ENCODE measurements at places on chromosomes 6 and 20.

- DNase-seq: no peak
Observed at GRCh38 chr20:61346996-61347395, 94.9 kb downstream of the CDH4 start.

DNA sequence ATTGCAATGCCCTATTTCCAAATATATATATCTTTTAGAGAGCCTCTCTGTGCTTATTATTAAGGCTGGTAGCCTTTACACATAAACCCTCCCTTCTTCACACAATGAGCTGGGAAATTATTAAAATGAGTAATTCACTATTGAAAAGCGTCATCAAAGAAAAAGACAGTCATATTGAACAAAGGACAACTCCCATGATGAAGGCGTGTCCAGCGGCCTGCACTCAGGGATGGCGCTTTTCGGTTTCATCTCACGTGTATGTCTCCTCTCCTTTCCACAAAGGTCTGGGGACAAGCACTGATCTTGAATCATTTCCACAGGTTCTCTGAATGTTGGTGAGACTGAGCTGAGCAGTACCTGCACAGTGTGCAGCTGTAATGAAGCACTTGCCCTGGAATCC, 3.5 kb downstream of the SERPINB9 start:
- peak; percentile 43 for DNase-seq

DNA sequence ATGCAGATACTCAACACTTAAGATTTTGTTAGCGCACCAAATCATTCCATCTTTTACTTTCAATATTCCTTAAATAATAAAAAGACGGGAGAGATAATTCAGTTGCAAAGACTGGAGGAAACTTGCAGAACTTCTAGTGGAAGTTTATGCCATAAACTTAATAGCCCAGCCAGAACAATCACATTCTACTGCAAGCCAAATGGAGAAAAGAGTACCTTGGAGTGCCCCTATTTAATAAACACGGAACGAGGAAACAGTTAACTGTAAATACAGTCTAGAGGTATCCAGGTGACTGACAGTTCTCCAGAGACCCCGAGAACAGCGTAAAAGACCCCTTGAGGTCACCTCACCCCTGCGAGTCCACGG, 635 bp downstream of the SLC35B3 start:
- DNase-seq: no peak

DNA sequence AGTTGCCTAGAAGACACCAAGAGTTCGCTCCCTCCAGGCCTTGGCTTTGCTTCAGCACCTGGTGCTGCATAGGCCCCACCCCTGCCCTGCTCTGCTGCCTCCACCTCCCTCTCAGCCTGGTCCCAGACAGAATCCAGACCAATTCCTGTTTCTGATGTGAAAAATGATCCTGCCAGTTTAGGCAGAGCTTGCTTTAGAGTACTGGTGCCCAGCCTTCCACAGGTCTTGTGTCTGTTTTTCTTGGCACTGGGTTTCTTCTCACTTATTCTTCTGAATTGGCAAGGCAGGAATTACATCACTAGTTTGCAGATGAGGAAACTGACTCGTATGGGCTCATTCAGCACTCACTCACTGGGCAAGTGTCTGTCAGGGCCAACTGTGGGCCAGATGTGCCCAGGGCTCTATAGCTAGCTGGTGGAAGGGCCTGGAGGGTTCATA, 53.0 kb downstream of the HLA-A start:
- no peak for DNase-seq

GRCh38 chr6:2454180-2454579, 208.8 kb upstream of the GMDS start:
- DNase-seq: no peak

- no peak for DNase-seq
Observed at GRCh38 chr20:38258545-38259215, 1.9 kb downstream of the KIAA1755 start.

DNA sequence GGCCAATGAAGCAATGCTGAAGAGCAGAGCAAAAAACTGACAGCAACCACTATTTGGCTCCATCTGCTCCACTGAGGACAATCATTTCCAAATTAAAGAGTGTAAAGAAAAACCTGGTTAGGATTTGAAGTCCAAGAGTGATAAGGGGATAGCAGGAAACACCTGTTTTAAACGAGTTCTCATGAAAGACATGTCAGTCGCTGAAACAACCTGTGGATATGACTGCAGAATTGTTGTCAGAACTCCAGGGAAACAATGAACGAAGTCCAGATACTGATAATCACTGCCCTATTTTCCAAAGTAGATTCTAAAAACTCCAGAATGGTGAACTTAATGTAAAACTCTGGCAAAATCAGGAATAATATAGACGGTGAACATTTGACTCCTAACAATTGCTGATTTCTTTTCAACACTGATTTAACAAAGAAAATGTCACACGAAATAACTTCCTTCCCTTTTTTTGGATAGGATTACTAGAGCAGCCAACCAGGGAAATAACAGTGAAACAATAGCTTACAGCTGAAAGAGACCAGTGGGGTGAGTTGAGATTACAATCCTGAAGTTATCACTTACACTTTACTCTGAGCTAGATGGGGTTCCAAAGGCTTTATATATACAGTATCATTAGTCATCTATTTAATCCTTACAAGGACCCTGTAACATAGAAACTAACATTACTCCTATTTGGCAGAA, 83.7 kb downstream of the ELOVL5 start:
- DNase-seq: no peak

- DNase-seq: no peak
Observed at GRCh38 chr6:107607116-107607515, 117.2 kb downstream of the SOBP start.

- no peak for DNase-seq
Observed at GRCh38 chr6:15926256-15926655, 202.6 kb upstream of the MYLIP start.

- DNase-seq: no peak
Observed at GRCh38 chr6:13593103-13593502, 18.7 kb downstream of the SIRT5 start.

DNA sequence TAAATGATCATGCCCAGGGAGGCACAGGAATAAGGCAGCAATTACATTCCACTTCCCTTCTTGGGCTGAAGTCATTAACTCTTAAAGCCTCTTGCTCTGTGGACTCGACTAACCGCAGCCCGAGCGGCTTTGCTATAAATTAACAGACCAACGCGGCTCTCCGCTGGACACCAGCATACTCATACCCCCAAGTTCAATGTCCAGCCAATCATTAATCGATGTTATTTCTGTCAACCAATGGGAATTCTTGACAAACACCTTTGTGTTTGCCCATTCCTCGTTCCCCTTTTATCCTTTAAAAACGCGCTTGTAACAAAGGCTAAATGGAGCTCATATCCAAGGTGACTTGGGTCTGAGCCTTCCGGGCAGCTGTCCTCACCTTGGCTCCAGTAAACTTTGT, 183.1 kb upstream of the RALGAPA2 start:
- DNase-seq: no peak

DNA sequence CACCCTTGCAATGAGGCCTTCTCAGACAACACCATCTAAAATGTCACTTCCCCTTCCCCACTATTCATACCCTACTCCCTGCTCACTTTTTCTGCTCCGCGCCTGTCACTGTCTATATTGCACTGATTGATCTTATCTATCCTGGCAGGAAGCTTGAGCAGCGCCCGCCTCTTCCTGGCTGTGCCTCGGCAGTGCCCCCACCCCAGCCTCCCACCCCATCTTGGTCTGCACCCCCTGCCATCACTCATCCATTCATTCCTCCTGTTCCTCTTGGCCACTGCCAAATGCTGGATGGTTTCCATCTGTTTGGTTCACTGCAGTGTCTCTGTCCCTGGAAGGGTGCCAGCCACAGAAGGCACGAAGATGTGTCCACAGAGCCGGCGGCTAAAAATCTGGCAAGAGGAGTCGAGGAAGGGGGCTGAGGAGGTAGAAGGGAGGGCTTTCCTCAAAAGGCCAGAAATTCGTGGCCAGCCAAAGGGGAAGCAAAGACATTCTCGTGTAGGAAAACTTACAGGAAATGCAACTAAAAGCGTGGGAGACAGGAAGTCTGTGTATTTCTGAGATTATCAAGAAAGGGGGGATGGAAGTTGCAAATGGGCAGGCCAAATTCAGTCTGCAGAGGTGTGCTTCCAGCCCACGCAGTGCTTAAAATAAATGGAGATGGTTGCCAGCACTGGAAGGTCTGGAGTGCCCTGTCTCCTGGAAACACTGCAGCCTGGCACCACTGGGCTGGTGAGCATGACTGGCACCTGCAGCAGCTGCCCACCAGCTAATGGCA, 27.6 kb downstream of the SYNJ2 start:
- DNase-seq: peak; percentile 14

- DNase-seq: no peak
Observed at GRCh38 chr6:131784561-131784960, 23.3 kb upstream of the ENPP1 start.

- no peak for DNase-seq
Observed at GRCh38 chr6:82711971-82712370, 348.4 kb downstream of the TPBG start.

GRCh38 chr20:235891-236290, 8.8 kb downstream of the DEFB129 start:
- DNase-seq: no peak

DNA sequence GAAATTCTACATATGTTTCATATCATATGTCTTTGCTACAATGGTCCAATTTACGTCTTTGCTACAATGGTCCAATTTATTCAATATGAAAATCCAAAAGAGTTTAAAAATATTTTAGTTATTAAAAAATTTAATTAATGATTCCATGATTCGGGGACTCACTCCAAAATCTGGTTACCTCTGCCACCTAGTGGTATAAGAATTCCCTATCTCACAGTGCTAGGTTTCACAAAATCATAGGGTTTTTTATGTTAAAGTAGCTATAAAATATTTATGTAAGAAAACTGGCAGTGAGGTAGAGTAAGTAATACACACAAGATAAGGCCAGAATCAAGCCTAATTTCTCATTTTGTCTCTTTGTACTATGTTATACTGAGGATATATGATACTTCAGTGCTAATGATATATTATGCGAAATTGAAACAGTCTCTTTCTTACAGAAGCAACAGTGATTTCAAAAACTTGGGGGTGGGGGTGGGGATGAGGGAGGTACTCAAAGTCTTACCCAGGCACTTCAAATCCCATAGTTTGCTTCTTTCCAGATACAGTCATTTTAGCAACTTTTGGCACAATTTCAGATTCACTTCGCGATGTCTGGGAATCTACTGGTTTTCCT, 52.3 kb downstream of the HBS1L start:
- peak; percentile 31 for DNase-seq

DNA sequence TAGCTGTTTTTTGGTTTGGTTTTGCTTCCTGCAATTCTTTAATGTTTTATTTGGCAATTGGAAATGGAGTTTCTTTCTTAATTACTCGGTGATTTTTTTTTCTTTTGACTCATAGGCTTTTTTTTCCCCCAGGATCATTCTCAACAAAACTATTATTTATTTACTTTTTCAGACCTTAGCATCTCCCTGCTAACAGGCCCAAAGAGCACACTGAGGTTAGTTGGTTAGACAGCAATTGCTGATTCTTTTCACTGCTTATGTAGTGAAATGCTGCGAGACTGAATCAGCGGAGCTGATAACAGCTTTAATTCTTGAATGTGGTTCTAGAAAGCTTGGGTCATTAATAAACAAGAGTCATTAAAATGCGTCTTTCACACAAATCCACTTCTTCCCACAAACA, 79.1 kb upstream of the ZFP64 start:
- DNase-seq: no peak

DNA sequence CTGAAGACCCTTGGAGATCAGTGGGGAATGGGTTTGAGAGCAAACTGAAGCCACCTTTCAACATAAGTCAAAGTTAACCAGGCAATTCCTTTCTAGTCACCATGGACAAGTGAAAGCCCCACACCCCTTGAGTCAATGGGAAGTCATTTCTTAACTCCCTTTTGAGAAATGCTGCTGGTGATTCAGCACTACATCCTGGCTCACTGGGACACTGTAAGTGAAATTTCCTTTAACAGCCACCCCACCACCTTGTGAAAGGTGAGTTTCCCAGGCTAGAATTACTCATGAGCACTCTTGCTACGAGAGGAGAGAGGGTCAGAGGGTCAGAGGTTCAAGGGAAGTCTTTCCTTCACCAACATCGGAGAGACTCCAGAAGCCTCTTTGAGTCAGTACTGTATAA, 93.3 kb upstream of the MARCKS start:
- DNase-seq: no peak

DNA sequence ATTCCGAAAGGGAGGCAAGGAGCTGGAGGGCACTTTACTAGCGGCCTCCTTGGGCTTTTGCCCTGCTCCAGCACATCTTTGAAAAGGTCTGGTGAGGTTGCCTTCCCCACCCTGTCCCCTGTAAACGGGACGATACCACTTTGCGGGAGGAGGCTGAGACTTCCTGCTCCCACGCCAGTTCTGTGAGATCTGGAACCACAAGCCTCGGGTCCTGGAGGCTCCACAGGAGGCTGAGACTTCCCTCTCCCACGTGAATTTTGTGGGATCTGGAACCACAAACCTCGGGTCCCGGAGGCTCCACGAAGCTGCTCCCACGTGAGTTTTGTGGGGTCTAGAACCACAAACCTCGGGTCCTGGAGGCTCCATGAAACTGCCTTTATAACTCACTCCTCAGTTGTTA, 209.3 kb downstream of the DLL1 start:
- DNase-seq: no peak

GRCh38 chr6:101118136-101118396, 236.9 kb upstream of the ASCC3 start:
- DNase-seq: no peak

- DNase-seq: no peak
Observed at GRCh38 chr6:11918739-11919605, 93.1 kb upstream of the HIVEP1 start.

GRCh38 chr6:29828471-29828797, 809 bp downstream of the HLA-G start:
- DNase-seq: peak; percentile 17

DNA sequence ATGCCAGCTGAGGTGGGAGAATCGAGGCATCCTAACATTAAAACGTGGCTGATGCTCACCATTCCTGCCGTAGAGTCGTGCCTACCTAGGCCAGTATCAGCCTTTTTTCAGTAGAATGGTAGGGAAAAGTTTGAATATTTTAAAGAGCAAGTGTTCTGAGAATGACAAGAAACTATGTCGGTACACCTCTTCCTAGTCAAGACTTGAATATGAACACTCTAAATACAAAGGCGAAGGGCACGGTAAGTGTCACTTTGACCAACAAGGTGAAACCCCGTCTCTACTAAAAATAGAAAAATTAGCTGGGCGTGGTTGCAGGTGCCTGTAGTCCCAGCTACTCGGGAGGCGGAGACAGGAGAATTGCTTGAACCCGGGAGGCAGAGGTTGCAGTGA, 1.0 kb downstream of the GINM1 start:
- DNase-seq: no peak

DNA sequence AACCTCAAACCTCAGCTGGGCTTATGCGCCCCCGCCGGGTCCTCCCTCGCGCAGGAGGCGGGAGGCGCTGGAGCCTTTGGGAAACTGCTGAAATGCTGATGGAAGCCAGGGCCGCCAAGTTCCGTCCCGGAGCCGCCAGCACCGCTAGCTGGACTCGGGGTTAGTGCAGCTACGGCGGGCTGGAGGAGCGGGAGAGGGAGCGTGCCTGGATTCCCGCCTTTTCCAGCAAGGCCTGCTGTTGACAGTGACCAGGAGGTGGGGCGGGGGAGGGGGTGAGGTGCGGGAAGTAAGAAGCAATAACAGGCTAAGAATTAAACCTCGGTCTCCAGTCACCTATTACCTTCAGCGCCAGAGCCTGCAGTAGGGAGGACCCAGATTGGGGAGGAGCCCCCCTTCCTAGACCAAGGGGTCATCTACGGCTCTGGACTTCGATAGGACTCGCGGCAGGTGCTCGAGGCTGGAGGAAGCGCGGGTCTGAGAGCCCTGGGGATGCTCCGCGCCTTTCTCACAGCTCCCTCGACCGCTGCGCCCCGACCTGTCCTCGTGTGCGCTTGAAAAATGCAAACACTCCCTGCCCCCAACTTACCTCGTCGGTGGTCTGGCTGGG, 20.5 kb downstream of the COL9A1 start:
- DNase-seq: no peak

GRCh38 chr20:38252292-38253288, 7.9 kb downstream of the KIAA1755 start:
- DNase-seq: no peak

All from CD4-positive, alpha-beta T cell treated with Interleukin-15 for 4 hours (primary cell).